ENCODE measurements at places on chromosomes 3 and 15.

DNA sequence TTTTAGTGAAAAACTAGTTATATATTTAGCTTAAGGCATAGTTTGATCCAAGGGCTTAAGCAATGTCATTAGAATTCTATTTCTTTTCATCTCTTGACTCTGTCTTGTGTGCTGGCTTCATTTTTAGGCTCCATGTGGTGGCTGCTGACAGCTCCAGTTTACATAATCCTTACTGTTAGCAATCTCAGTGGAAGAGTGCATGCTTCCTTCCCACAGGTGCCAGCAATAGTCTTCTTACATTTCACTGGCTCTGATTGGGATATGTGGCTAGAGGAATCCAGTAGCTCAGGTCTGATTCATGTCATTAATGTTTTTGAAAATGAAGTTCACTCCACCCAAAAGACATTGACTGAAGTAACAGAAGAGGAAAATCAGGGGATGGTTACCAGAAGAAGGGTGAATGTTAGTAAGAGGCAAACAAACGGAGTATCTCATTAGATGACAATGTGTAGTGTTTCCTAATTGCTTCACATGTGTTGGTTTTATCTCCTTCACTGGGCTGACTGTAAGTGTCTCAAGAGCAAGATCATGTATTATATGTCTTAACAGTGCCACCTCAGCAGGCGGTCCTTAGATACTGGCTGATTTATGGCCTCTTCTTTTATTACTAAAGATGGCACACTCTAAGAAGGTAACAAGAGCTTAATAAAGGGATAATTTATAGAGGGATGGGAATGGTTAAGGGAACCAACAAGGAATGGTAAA, 25.6 kb upstream of the TCF12 start:
- no peak for DNase-seq

DNA sequence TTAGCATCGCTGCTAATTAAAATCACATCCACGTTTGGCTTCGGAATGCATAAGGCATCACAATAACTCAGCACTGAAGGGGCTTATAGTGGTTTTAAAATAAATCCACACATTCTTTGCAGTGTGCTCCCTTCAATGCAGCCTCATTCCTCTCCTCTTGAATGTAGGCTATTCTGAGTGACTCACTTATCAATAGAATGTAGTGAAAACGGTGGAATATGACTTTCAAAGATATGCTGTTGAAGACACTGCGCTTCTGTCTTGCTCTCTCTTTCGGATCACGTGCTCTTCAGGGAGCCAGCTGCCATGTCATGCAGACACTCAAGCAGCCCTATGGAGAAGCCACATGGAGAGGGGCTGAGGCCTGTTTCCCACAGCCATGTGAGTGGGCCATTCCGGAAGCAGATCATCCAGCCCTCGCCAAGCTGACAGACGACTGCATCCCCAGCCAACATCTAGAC, 87.4 kb downstream of the CRYGS start:
- DNase-seq = no peak

DNA sequence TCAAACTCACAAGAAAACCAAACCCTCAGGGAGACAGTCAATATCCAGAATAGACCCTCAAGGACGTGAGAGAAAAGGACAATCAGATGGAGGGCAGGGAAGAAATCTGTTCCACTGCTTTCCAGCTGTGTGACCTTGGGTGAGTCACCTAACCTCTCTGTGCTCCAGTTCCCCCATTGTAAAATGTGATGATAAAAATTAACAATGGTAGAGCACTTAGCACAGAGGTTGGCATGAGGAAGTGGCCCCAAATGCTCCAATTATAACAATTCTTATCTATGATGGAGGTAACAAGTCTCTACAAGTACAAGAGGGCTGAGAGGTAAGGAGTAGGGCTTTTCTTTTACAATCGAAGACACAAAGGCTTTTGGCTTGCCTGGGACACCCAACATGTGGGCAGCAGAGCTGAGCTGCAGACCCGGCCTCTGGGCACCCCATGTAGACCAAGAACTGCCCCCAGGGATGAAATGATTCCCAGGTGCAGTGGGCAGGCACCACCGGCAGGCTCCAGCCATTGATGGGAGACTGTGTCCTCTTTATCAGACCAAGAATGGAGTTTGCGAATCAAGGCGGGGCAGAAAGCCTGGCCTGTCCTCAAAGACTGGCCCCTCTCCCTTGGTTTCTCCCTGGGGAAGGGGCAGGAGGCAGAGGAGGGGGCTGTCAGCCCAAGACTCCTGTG, 22.0 kb downstream of the WNT7A start:
- no peak for DNase-seq

DNA sequence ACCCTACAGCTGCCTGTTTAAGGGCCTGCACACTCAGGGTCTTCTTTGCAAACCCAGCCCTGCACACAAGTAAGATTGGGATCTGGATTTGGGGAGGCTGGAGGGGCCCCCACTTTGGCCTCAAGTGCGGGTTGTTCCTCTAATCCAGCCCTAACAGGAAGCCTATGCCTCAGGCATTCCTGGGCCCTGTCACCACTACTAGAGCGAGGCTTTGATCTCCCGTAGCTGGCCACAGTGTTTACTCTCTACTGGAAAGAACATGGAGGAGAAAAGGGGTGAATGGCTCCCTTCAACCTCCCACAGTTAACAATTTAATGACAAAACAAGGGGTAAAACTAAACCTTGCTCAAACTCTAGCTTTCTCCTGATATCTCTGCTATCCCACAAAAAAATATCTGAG, 48.4 kb downstream of the DZIP1L start:
- peak; percentile 17 for DNase-seq

DNA sequence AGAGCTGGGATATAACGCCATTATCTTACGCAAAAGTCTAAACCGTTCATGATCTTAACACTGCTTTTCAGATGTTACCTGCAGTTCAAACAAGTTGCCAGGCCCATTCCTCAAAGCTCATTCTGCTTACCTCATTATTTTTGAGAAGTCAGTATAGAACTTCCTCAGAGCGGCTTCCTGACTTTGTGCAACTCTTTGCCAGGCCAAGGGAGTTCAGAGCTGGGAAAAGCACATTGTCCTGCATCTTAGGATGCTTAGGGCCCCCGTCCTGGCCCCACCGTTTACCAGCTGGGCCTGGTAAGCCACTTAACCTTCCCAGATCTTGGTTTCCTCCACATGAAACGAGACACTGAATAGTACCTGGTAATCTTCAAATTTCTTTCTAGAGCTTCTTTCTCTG, 6.8 kb upstream of the C2CD4B start:
- DNase-seq = no peak

DNA sequence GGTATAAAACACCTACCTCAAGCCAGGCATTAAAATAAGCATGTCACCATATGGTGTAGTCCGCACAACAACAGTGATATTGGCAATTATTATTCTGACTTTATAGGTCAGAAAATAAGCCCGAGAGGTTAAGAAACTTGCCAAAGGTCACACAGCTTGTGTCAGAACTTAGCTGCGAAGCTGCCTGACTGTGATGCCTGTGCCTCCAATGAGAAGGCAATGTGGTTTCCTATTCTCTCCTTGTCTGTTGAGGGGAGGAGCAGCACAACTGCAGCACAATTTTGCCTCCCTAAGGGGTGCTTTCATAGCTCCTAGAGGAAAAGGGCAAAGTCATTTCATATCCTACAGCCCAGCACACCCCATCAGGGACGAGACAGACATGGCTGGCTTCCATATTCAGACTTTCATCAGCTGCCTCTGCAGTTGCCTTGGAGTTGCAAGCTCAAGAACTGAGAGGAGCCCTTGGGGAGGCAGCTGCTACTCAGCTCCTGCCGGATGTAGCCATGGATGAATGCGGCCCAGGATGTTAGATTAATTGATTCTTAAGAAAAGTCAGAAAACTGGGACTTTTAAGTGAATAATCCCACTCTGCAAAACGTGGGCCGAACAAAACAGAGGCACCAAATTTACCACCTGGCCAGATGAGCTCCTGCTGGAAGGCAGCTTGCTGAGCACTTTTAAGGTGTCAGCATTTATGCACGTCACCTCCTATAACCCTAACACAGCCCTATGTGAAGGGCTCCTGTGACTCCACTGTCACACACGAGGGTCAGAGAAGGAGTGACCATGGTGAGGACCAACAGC, 38.5 kb downstream of the MYO5C start:
- DNase-seq = peak; percentile 41

DNA sequence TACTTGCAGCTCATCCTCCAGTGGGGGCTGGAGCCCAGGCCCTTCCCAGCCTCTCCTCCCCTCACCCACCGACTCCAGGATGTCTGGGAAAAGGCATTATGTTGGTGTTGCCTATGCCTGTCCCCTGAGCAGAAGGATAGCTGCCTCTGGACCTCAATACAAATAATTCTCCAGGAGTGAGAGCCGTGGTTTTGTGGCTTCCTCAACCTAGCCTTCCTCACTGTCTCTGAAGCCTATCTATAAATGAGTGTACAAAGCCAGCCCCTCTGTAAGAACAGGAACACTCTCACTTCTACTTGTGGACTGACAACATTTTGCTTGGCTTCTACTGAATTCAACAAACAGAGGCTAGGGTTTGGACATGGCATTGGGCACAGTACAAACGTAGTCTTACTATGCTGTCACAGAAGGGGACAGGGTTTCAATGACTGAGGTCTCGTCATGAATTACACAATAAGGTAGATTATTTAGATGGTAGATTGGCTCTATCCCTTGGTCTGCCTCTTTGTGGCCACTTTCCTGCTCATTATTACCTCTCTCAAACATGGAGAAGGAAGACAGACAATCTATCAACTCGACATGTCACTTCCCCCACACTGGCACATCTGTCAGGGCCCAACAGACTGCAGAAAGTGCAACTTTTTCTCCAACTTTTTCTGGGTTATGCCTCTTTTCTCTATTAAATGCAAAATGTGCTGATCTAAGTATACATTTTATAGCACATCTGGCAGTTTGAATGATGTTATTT, 82.8 kb upstream of the MEX3B start:
- DNase-seq = no peak

DNA sequence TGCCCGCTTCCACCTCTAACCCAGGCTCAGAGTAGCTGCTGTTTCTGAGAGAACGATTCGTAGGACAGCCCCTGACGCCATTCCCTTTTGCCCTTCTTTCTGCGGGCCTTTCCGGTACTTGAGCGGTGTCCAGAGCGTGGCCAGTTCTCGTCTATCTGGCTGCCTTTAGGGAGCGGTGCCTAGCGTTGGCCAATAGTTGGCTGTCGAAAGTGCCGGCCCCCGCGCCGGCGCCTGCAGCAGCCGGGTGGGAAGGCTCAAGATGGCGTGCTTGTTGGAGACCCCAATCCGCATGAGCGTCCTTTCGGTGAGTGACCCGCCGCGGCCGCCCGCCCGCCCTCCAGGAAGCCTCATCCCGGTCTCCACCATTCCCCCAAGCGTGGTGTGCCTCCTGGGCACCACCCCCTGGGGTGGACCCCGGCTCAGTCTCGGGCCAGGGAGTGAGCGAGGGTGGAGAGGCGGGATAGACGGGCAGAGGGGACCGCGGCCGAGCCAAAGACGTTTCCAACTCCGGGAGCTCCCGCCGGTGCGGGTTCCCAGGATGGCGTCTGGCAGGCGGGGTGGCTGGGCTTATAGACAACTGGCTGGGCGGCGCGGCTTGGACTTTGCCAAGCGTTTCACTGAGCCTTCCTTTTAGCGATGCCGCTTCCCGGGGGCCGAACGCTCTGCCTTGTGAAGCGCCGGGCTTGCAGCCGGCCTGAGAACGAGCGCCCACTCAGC, at the start of gene ARMC8:
TSS of gene ARMC8 (plus strand) at position 6 of the 717 bp plus-strand sequence. CDS start at position 260, 254 bp downstream.
- no peak for DNase-seq

GRCh38 chr15:40445421-40445922, 4.7 kb downstream of the BAHD1 start:
- no peak for DNase-seq

- no peak for DNase-seq
Observed at GRCh38 chr3:164460851-164461250, 617.4 kb downstream of the SI start.

- peak; percentile 21 for DNase-seq
Observed at GRCh38 chr3:111073218-111073617, 1.6 kb downstream of the NECTIN3 start.

DNA sequence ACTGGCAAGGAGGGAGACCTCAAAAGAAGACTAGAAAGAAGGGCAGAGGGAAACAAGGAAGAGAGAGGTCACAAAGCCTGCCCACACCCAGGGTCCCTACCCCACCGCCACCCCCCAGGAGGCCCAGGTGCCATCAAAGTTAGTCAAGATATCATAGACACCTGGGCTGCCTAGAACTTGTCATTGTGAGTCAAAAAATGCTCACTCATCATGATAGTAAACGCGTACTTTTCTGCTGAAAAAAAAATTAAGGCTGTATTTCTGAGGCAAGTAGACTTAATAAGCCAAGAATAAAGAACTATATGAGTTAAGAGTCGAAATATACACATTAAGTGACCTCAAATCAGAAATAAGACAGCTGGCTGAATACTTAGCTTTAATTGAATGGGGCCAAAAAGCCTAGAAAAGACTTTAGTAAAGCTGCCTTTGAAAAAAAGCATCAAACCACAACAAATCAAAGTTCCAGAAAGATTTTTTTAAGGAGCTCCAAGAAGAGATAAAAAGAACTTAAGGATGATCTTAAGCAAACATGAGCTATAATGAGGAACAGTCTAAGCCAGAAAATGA, 415.5 kb upstream of the PPP2R3A start:
- no peak for DNase-seq

DNA sequence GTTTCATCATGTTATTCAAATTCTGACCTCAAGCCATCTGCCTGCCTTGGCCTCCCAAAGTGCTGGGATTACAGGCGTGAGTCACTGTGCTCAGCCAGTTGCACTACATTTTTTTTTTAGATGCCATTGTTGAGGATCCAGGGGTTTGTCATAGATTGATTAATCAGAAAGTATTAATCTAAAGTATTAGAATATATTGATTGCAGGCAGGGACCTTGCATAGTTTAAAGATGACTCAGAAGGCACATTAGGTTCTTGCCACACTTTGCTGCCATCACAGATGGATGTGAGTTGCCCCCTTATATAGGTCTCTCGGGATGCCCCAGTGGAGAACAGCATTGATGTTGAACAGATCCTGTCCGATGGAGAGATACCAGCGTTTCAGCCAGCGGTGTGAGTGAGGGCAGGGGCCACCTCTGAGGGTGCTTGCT, 41.1 kb downstream of the IGF1R start:
- DNase-seq = no peak

- DNase-seq = no peak
Observed at GRCh38 chr3:59895972-59896371, 846.1 kb upstream of the CFAP20DC start.

GRCh38 chr3:156978481-156978961, 152.4 kb downstream of the LEKR1 start:
- no peak for DNase-seq

DNA sequence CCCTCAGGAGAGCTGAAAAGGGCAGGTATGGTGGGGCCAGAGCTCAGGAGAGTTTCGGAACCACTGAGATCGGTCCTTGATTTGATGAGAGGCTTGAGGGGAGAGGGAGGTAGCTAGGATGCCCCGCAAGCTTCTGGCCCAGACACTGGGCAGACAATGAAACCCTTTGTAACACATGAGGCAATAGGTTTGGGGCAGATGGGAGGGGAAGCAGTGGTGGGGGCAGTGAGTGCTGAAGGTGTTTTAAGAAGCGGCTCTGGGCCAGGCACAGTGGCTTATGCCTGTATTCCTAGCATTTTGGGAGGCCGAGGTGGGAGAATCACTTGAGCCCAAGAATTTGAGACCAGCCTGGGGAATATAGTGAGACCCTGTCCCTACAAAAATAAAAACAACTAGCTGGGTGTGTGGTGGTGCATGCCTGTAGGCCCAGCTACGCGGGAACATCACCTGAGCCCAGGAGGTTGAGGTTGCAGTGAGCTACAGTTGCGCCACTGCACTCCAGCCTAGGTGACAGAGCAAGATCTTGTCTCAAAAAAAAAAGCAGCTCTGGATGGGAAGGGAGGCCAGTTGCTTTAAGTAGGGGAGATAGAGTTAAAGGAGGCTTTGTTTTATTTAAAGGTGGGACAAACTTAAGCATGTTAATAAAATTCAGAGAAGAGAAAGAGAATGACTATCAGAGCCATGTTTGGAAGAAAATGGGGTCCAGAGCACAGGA, 9.6 kb upstream of the SNX22 start:
- DNase-seq = no peak

GRCh38 chr15:43135351-43135750, 2.0 kb downstream of the TMEM62 start:
- no peak for DNase-seq

Measured in cardiac muscle cell (in vitro differentiated cells and primary cell).